ENCODE measurements at places on chromosomes 7 and 10.

DNA sequence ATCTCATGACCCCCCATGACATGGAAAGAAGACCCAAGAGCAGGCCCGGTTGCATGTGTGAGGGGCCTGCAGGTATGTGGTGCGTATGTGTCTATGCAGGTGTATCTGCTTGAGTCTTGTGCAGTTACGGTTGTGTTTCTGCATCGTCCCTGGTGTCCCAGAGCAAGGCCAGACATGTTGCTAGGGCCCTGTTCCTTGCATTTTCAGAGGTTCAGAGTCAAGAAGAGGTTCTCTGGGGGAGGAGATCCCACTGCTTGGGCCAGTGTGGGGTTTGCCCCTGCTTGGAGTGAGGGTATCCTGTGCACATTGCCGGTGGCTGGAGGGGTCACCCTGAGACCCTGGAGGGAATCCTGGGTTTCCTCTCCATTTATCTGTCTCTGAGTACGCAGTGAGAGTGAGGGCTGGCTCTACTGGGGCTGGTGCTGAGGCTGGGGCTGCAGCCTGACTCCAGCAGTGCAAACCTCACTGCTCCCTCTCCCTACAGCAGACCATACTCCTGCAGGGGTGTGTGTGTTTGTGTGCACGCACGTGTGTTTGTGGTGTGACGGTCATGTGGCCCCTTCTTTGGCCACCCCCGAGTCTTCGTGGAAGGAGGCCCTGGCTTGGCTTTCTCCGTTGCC lies 4.1 kb downstream of the TRIM8 start:
- no peak for DNase-seq

GRCh38 chr7:103762877-103763276 lies 226.6 kb downstream of the RELN start:
- DNase-seq = no peak

DNA sequence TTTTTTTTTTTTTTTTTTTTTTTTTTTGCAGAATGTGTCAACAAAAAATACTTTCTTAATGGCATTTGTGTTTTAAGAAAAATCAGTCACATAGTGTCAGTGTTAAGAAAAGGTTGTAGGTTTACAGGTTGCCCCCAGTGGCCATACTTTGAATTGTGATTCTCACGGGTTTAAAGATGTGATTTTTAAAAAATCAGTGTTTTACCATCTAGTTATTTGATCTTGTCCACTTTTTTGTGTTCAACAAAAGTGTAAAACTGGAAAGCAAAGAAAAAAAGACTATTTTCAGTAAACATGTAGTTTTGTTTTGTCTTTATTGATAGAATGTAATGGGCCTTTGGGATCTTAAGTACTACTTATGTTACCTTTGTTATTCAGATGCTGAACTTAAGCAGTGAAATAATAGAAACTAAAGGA lies 25.7 kb downstream of the SUV39H2 start:
- no peak for DNase-seq

- no peak for DNase-seq
Measured at GRCh38 chr7:77413861-77414424, 2.2 kb downstream of the GSAP start.

- DNase-seq = no peak
Measured at GRCh38 chr7:33114976-33115375, 5.8 kb upstream of the RP9 start.

Measured in NCI-H1694 treated with DMSO at 0.1 percent for 48 hours (cell line).